Mesangial cell (primary cell): ENCODE measurements at places on chromosomes 2 and 18. TPM values are rescaled to one million over a fixed set of nuclear protein-coding genes. Genes with fewer than 3 reads are reported as not detected.

FBLN7 gene
- total RNA-seq: 0.49 and 1.9 TPM in 2 replicates

CDK15 gene
- total RNA-seq: 1.8 and 5.7 TPM in 2 replicates

DSC2 gene
- 10.4 TPM in 2 replicates for total RNA-seq

MYO7B gene
- total RNA-seq: 0.38 and 0.65 TPM in 2 replicates

CRYGC gene
- total RNA-seq: not detected in 2 replicates

MYO3B gene
- not detected in 2 replicates for total RNA-seq

RASGRP3 gene
- 0.63 TPM in 1 of 2 replicates, not detected in the other for total RNA-seq

L3MBTL4 gene
- total RNA-seq: 0.65 and 1.6 TPM in 2 replicates

METTL4 gene
- total RNA-seq: 4.9 and 9.3 TPM in 2 replicates

DRC1 gene
- total RNA-seq: not detected in 2 replicates

WDSUB1 gene
- 2.1 and 4.2 TPM in 2 replicates for total RNA-seq

AKAIN1 gene
- not detected in 2 replicates for total RNA-seq

SMYD5 gene
- total RNA-seq: 21.2 TPM in 2 replicates

HAT1 gene
- total RNA-seq: 14.5 and 40.6 TPM in 2 replicates

MTERF4 gene
- total RNA-seq: 15.0 and 20.9 TPM in 2 replicates

CCDC121 gene
- 1.3 and 1.9 TPM in 2 replicates for total RNA-seq

INPP4A gene
- 16.8 and 20.7 TPM in 2 replicates for total RNA-seq

ATP8B1 gene
- 19.5 and 23.5 TPM in 2 replicates for total RNA-seq

TMX3 gene
- total RNA-seq: 16.9 and 21.7 TPM in 2 replicates

KCTD18 gene
- 7.2 and 9.6 TPM in 2 replicates for total RNA-seq

ASXL3 gene
- total RNA-seq: 0.33 and 0.76 TPM in 2 replicates

SFT2D3 gene
- total RNA-seq: 5.4 and 8.5 TPM in 2 replicates

ZNF638 gene
- 37.3 and 40.2 TPM in 2 replicates for total RNA-seq

CABYR gene
- 4.6 and 13.4 TPM in 2 replicates for total RNA-seq

MEP1B gene
- not detected in 2 replicates for total RNA-seq

PAIP2B gene
- total RNA-seq: 0.81 and 2.3 TPM in 2 replicates

C2orf81 gene
- 2.4 and 4.9 TPM in 2 replicates for total RNA-seq

LONRF2 gene
- total RNA-seq: 0.49 and 1.9 TPM in 2 replicates

NYAP2 gene
- total RNA-seq: not detected in 2 replicates

CKAP2L gene
- 0.63 and 23.3 TPM in 2 replicates for total RNA-seq

TNS1 gene
- 39.8 and 61.0 TPM in 2 replicates for total RNA-seq

SFTPB gene
- total RNA-seq: not detected in 2 replicates

MDH1B gene
- total RNA-seq: 0.49 and 1.4 TPM in 2 replicates

LYG2 gene
- not detected in 2 replicates for total RNA-seq

SMPD4 gene
- 61.1 and 109 TPM in 2 replicates for total RNA-seq

AQP12A gene
- total RNA-seq: not detected in 2 replicates
